HS-27A (cell line): ENCODE measurements at places on chromosomes 2 and 18.

- peak; percentile 34 for DNase-seq
These were observed 2.4 kb upstream of the HOXD12 start for GRCh38 chr2:176096986-176097819.

GRCh38 chr2:43201497-43201896, 24.9 kb downstream of the ZFP36L2 start:
- no peak for DNase-seq

GRCh38 chr2:107825206-107825563, 1.5 kb upstream of the RGPD4 start:
- DNase-seq: no peak

GRCh38 chr2:172380436-172381274, 46.7 kb upstream of the ITGA6 start:
- DNase-seq: no peak

DNA sequence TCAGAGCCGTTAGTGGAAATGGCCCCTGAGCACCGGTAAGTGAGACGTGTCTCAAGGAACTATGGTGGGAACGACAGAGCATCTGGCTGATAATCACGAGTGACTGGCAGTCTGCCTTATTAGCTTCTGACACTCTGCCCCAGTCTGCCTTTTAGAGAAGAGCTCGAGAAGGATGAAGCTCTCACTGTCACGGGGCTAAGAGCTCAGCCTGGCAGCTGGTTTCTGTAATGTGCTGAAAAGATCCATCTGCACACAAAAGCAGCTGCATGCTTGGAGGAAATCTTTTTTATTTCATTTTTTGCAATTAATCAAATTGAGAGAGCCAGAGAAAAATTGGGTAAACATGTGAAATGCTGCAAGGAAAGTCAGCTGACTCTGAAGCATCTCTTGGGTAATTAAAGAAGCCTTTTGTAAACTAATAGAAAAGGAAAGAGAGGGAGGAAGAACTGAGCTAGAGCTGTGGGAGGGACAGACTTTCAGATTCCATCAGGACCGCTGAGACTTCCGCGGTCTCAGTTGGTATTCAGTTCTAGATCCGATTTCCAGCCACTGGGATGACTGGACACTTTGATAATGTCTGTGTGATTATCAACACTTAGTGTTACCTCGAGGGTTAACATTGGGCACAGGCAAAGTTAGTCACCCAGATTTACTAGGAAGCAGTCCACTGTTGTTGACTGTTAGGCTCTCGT, 24.4 kb downstream of the MBP start:
- DNase-seq: no peak

- no peak for DNase-seq
These were observed 330.8 kb downstream of the OSR1 start for GRCh38 chr2:19027626-19028025.

DNA sequence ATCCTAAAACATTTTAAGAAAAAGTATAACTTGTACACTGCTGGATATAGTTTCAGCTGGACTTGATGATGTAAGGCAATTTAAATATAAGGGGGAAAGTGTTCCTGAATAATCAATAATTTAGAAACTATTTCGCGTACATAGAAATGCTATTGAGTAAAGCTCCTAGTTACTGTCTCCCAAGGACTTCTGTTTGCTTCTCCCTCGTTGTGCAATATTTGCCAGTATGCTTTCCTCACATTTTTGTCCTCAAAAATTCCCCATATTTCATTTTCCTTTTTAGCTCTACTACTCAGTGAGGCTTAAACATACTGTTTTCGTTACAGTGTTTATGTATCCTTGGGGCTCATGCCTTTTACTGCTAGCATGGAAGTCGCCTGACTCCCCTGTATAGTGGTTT, 36.9 kb downstream of the ATP9B start:
- no peak for DNase-seq

- no peak for DNase-seq
These were observed 183.4 kb upstream of the ERBB4 start for GRCh38 chr2:212722046-212722445.

DNA sequence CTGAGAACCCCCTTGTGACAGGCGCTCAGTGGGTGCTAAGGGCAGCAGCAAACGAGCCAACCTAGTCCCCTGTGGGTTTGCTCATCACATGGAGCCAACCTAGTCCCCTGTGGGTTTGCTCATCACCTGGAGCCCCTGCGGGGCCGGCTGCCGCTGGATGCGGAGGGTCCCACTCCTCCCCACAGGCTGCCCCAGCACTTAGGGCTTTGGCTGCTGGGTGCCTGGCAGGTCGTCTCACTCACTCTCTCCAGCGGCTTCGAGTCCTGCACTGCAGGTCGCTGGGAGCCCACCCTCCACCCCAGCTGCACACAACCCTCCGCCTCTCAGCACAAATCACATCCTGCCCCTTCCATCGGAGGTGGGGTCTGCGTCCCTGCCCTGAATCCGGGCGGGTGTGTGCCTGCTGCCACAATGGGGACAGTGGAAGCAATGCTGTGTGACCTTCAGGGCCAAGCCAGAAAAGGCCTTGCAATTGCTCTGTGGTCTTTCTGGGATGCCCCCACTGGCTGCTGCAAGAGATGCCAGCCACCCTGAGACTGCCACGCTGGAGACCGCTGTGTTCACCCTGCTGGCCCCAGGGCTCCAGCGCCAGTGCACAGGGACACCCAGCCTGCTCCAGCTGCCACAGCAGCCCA, 248.1 kb upstream of the SALL3 start:
- no peak for DNase-seq

GRCh38 chr2:211306929-211307328, 750.5 kb downstream of the CPS1 start:
- no peak for DNase-seq

- DNase-seq: no peak
These were observed 240.4 kb downstream of the PLCL1 start for GRCh38 chr2:198044777-198045176.

- DNase-seq: no peak
These were observed 48.9 kb downstream of the SMIM21 start for GRCh38 chr18:75378376-75379315.

DNA sequence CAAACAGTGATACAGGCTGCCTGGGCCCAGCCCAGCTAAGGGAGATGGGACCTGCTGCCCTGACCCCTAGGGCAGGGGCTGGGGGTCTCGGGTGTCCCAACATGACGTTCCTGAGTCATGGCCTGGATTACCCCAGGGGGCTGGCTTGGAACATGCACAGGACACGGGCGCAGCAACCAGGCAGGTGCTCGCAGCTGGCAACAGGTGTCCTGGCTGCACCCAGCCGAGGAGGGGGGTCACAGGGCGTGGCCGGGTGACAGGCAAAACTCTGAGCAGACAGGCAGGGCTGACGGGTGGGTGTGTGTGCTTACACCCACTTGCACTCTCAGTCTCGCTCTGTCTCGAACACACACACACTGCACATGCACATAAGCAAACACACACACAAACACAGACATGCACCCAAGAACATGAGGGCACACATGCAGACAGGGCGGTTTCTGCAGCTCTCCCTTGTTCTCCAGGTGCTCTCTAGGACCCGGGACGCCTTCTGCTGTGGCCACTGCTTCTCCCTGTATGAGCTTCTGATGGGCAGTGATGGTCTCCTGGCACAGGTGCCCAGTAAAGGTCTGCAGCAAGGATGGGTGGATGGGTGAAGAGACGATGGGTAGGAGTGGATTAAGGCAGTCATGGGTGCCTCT, 33.7 kb upstream of the TAF1B start:
- no peak for DNase-seq

- DNase-seq: no peak
These were observed 15.0 kb upstream of the RAB27B start for GRCh38 chr18:54813305-54813704.

- DNase-seq: peak; percentile 27
These were observed 768.2 kb upstream of the ACVR2A start for GRCh38 chr2:147076634-147077033.

DNA sequence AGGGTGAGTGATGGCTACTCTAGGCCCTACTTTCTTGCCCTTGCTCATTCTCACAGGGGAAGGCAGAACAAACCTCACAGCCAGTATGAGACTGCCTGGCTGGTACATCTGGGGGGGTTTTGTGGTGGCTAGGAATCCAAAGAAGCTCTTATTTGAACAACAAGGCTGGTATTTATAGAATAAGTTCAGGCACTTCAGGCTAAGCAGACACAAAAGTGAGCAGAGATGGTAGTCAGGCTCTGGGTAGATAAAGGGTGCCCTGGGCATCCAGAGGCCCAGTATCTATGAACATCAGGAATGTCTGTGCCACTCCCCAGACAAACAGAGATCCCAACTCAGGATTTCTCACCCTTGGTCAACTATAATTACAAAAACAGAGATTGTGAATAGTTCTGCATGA, 57.2 kb upstream of the RTN4 start:
- DNase-seq: no peak

DNA sequence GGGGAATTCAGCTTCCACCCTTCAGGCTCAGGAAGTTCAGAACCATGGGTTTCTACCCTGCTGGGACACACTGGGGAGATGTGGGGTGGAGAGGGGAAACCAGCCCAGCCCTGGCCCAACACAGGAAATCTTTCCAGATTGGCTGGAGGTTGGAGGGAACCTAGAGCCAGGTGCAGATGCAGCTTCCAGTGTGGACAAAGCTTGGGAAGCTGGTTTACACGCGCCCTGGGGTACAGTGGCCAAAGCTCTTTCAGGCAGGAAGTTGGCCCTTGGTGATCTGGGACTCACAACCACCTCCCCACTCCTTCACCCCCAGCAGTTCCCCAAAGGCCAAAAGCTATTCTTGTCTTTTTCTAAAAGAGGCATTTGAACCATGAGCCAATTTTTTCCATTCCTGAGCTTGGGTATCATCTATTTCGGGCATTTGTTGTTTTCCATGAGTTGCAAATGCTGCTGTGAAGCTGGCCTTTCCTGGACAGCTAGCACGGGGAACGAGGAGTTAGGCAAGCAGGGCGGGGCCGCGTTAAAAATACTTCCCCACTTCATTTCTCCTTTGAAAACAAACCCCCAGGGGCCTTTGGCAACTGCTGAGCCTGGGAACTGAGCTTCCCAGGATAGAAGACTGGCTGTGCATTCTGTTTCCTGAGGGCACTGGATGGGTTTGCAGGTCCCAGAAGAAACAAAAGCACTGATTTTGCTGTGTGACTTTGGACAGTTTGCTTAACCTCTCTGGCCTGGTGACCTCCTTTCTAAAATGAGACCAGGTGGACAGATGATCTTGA, 3.1 kb upstream of the ARID5A start:
- no peak for DNase-seq
